CD4-positive, alpha-beta T cell treated with Interleukin-15 for 4 hours (primary cell): ENCODE measurements at places on chromosomes 4 and X.

DNA sequence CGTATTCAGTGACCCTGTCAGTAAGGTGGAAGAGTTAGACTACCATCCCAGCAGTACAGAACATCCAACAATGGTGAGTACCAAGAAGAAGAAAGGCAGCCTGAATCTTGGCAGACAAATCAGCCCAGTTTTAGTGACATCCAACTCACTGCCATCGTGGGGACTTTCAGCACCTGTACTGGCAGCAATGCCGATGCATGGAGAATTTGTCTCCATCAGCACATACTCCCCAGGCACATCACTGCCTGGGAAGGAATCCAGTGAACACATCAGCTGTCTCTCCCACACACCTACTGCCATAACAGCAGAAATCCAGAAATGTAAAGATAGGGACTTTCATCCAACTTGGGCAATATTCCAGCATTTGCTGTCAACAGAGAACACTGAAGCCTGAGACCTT is 29.8 kb downstream of the PTCHD1 start:
- no peak for DNase-seq

DNA sequence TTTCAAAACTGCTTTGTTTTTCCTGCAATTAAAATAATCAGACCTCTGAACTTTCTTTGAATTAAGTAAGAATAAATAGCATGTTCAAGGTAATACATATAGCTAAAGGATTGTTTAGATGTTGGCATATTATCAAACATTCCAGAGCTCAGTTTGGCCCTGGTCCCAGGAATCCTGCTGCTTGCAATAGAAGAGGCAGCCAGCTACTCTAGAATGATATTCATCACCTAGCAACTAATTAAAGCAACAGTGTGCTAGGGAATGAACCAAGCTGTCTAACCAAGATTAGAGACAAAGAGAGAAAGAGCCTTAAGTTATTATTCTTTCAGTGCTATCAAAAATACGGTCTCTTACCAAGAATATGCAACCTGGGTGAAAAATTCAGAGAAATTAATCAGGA is 460.9 kb downstream of the GABRG1 start:
- no peak for DNase-seq

GRCh38 chrX:7746856-7747255 is 96.1 kb upstream of the VCX start:
- no peak for DNase-seq

DNA sequence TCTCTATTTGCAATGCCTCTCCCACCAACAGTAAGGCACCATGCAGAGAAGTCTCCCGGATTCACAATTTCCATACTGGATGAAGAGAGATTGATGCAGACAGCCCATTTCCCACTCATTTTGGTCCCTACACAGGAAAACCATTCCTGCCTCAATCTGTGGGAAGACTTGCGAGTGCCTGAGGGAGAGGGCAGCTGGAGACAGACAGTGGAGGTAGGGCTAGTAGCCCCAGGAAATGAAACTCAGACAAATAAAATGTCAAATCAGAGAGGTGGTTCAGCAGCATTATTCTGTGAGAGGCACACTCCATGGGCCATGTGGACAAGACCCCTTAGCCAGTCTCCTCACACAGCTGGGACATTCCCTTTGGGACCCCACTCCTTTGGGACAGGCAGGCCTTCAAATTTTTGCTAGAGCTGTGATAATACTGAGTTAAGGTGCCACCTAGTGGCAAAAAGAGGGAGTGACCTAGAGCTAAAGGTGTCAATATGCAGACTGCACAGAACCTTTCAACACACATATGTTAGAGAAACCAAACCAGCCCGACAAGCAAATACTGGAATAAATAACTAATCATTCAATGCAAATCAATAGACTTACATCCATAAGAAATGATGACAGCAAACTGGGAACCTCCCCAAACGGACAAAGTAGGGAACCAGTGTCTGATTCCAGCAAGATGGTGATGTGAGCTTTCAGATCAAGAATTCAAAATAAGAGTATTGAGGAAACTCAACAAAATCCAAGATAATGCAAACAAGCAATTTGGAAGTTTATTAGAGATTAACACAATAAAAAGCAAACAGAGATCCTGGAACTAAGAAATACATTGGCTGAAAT is 1865.3 kb upstream of the AGA start:
- DNase-seq, result peak; percentile 4

- DNase-seq, result peak; percentile 52
Measured at GRCh38 chr4:77385124-77385969, 220.3 kb upstream of the CXCL13 start.
